ENCODE measurements at places on chromosomes 4 and X. TPM values are rescaled to one million over a fixed set of nuclear protein-coding genes. Genes with fewer than 3 reads are reported as not detected.
A peak's percentile ranks its signal among the peaks of the same experiment; 100 is the strongest.

DCAF16 gene
- polyA plus RNA-seq = 6.8 TPM

SLC6A14 gene
- polyA plus RNA-seq = not detected

CCSER1 gene
- polyA plus RNA-seq = not detected

PCSK1N gene
- 22.9 TPM for polyA plus RNA-seq

ZGRF1 gene
- polyA plus RNA-seq = 5.1 TPM

GUCY1B1 gene
- 0.14 TPM for polyA plus RNA-seq

SSX2B gene
- polyA plus RNA-seq = not detected

GIMD1 gene
- not detected for polyA plus RNA-seq

ADH1A gene
- polyA plus RNA-seq = not detected

DIAPH2 gene
- 3.7 TPM for polyA plus RNA-seq

USP17L22 gene
- polyA plus RNA-seq = not detected

GAGE12H gene
- not detected for polyA plus RNA-seq

SLC49A3 gene
- 0.12 TPM for polyA plus RNA-seq

TEX11 gene
- not detected for polyA plus RNA-seq

MAGEB2 gene
- polyA plus RNA-seq = not detected

DNA sequence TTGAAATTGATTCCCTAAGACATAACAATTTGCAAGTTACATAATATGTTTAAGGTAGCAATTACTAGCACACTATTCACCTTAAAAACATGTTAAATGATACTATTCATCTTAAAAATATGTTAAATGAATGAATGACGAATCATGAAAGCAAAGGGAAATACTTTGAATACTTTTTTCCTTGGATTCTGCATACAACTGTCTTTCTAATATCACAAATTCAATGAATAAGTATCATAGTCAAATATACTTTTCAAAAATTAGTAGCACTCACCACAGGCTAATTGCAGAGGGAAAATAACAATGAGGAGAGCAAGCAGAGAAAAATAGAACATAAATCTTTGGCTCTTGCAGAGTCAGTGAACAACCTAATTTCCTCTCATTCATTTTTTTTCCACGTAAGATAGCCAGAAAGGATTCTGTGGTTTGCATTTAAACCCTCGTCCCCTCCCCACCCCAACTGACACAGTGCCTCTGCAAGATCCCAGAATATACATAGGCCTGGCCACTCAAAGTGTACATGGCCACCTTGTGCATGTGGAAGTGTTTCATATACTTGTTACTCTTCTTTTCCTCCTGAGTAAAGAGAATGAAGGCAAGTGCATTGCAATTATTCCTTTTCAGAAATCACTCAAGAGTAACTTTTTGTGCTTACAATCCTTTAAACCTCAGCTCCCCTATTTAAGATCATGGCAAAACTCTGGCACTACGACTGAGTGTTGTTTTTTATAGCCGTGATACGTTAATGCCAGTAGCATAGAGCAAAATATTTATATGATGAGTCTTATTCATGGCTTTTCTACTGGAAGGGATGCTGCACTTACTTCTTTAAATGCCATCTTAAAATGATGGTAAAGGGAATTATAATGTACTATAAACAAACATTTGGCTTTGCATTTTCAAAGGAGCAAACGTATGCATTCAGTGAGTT is 236.4 kb downstream of the PDGFC start:
- no peak for DNase-seq

- DNase-seq = peak; percentile 27
These were observed 2.8 kb upstream of the PCDH7 start for GRCh38 chr4:30717208-30718020.

GRCh38 chrX:75369721-75370120 is 95.8 kb downstream of the UPRT start:
- DNase-seq = no peak

DNA sequence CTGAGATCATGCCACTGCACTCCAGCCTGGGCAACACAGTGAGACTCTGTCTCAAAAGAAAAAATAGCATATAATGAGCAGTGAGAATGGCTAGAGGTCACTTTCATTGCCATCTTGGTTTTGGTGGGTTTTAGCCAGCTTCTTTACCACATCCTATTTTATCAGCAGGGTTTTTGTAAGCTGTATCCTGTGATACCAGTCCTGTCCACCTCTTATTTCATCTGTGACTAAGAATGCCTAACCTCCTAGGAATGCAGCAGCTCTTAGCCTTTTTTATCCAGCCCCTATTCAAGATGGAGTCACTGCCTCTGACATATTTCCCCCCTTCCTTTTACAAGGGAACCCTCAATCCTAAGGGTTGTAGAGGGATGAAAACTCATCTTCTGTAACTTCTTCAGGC is 26.1 kb upstream of the IGFBP7 start:
- DNase-seq = no peak

GRCh38 chr4:179001918-179002317 is 1559.7 kb upstream of the AGA start:
- DNase-seq = no peak

GRCh38 chr4:121380776-121381462 is at the start of gene QRFPR:
Gene QRFPR, minus strand, starts transcription at chr4:121381018. Its CDS starts 371 bp downstream, at chr4:121380647.
- DNase-seq = peak; percentile 10

GRCh38 chr4:84841435-84841834 is 125.1 kb downstream of the WDFY3 start:
- DNase-seq = no peak

DNA sequence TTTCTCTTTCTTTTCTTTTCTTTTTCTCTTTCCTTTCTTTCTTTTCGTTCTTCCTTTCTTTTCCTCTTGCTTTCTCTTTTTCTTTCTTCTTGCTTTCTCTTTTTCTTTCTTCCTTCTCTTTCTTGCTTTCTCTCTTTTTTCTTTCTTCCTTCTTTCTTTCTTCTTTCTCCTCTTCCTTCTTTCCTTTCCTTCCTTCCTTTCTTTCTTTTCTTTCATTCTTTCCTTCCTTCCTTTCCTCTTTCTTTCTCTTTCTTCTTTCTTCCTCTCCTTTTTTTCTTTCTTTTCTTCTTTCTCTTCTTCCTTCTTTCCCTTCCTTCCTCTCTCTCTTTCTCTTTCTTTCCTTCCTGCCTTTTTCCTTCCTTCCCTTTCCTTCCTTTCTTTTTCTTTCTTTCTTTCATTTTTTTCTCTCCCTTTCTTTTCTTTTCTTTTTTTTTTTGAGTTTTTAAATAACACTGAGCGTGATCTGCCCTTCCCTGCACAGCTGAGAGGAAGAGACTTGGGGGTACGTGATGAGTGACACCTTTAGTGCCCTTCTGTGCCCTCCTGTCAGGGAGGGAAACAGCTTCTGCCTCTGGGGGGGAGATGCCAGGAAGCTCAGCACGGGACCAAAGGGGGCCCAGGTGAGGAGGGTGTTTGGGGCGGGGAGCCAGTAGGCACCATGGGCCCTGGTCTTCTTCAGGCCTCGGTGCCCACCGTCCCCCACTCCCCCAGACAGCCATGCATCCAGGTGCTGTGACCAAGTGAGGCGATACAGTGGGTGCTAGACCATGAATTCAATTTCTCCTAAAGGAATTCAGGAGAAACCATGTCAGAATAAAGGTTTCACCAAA is 36.6 kb upstream of the CDKN2AIP start:
- no peak for DNase-seq

DNA sequence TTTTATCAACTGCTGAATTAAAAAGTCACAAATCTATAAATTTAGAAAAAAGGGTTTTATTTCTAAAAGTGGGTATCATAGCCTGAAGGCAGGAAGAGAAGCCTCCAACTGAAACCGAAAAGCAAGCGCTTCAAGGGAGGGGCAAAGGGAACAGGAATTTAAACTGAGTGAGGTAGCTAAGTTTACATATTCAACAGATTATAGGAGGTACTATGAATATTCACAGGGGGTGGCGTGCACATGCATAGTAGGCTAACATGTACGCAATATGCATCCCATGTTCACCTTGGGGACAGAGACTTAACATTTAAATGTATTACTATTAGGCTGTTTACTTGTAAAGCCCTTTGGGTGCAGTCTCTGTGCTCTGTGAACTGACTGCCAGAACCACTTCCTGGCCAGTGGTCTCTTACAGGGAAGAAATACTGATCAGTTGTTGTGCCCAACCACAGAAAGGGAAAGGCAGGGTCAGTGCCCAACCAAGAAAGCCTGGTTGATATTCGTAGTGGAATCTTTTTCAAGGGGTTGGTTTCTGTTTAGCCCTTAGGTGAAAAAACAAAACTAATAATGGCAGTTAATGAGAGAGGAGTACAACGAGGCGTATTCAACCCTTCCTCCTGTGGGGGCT is 168.7 kb upstream of the GALNTL6 start:
- DNase-seq = no peak

GRCh38 chr4:114839986-114840385 is 241.4 kb downstream of the UGT8 start:
- no peak for DNase-seq

GRCh38 chr4:3709061-3709845 is 56.9 kb upstream of the ADRA2C start:
- DNase-seq = no peak

- DNase-seq = no peak
These were observed 12.7 kb downstream of the ZNF630 start for GRCh38 chrX:48058621-48059295.

DNA sequence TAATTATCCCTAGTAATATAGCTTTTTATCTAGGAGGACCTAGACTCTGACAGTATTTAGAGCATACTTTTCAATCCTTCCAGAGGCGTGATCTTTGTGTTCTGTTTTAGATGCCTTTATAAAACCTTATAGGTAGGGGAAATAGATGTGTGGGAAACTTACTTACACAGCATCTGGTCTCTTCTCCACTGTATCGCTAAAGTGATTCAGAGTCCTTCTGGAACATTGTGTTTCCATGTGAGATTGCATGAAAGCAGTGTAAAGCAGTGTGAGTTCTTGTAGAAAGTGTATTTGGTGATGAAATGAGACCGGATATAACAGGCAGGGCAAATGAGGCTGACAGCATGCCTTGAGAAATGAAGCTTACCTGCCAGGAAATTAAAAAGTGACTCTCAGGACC is 9.5 kb downstream of the GABRB1 start:
- DNase-seq = no peak

- peak; percentile 9 for DNase-seq
These were observed 232.5 kb downstream of the PCDH7 start for GRCh38 chr4:30952526-30953219.

GRCh38 chr4:148016063-148016637 is 284.3 kb downstream of the ARHGAP10 start:
- no peak for DNase-seq

GRCh38 chrX:25005382-25006185 is 10.2 kb downstream of the ARX start:
- no peak for DNase-seq

DNA sequence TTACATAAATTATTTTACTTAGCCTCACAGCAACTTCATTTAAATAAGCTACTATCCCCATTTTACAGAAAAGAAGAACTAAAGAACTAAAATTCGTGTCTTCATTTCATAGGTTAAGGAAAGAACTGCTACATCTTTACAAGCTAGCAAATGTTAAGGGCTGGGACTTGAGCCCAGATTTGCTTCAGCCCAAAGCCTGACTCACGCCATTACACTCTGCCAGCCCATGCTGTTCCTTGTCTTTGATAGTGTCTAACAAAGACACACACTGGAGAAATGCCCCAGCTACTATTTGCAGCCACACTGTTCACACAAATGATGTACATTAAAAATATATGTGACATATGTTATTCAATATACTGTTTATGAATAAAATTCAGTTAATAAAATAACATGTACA is 29.0 kb upstream of the ERVMER34-1 start:
- DNase-seq = no peak

DNA sequence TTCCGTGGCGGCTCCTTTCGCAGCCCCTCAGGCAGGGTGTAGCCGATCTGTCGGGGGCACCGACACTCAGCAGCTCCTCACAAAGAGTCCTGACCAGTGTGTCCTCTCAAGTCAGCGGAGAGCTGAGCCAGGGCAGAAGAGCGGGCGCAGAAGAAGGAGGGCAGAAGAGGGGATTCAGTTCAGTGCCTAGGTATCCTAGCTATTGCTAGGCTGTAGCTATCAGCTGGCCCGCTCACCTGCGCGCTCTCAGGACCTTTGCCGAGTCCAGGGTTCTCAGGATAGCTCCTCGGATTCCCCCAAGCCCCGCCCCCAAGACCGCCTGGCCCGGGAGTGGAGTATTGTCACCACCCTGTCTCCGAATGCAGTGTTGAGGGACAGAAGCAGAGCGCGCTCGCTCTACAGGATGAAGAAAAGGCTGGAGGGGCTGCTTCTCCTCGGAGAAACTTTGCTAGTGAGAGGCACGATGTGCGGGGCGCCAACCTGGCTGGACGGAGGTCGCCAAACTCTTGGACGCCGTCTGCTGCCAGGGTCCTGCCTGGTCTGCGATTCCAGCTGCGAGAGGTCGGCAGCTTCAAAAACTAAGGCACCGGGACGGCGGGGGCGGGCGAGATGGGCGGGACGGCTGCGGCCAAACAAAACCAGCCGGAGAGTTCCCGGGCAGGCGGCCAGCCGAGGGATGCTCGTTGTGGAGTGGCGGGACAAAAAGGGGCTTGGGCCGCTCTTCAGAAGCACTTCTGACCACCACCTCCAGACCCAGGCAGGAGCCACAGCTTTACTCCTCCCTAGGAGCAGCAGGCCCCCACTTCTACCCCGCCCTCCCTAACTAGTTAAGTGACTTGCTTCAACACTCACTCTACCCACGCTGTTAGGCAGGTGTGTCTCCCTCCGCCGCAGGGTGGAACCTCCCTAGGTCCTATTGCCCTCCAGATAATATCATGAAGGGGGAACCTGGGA is at the start of gene XKRX:
Gene XKRX, minus strand, starts transcription at position 258 of the 954 bp plus-strand sequence. CDS start 613 bp downstream, outside the sequence.
- peak; percentile 43 for DNase-seq

DNA sequence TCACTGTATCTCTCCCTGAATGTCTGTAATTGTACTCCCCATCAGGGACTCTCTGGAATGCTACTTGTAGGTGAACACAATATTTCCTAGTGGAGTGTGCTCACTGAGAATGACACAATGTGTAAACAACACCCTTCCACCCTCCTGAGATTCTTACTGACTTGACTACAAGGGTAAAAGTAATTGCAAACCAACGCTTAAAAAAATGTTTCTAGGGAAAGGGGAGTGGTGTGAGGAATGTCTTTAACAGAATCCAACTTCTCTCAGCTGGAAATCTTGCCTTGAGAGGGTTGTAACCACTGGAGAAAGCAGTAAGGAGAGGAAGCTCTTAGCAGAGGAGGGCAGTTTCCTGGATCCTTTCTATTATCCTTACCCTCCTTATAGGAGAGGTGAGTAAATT is 5.1 kb upstream of the RAPGEF2 start:
- DNase-seq = no peak

DNA sequence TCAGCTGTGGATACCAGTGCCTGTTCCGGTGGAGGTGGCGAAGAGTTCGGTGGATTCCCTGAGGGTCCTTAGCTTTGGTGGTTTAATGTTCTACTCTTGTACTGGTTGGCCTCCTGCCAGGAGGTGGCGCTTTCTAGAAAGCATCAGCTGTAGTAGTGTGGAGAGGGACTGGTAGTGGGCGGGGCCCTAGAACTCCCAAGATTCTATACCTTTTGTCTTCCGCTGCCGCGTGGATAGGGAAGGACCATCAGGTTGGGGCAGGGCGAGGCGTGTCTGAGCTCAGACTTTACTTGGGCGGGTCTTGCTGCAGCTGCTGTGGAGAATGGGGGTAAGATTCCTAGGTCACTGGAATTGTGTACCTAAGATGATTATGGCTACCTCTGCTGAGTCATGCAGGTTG is 390.3 kb downstream of the FAM47A start:
- no peak for DNase-seq

Measured in A549 (cell line).